ENCODE measurements at places on chromosomes 12 and 14. TPM values are rescaled to one million over a fixed set of nuclear protein-coding genes. Genes with fewer than 3 reads are reported as not detected.

The BBOF1 gene
- total RNA-seq: 0.47 TPM

The MLXIP gene
- 8.5 TPM for total RNA-seq

The TBK1 gene
- total RNA-seq: 15.2 TPM

The CMAS gene
- 44.7 TPM for total RNA-seq

The RHEBL1 gene
- 3.9 TPM for total RNA-seq
